ENCODE measurements at places on chromosomes 3 and 15.
A peak's percentile ranks its signal among the peaks of the same experiment; 100 is the strongest.

DNA sequence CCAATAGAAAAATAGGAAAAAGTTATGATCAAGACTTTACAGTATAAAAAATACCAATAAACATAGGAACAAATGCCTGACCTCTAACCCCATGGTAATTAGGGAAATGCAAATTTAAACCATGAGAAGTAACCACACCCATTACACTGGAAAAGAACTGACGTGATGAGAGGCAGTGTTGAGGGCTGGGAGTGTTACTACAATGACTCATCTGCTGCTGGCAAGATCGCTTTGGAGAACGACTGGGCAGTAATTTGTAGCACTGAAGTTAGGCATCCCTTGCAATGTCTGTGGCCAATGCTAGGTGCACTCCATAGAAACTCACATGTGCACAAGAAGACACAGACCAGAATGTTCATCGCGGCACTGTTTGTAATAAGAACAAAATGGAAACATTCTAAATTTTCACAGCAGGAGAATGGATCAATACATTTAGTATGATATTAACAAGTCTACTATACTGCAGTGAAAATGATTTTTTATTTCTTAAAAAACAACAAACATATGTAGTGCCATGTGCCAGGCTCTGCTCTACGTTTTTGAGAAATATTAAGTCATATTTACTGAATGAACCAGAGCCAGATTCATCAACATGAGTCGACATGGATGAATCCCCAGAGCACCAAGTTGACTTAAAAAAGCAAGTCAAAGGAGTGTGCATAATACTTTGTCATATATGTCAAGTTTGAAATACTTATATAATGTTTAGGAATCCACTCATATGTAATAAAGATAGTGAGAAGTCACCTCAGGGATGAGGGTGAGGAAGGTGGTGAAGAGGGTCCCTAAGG lies 37.6 kb upstream of the EPHB3 start:
- no peak for DNase-seq
- peaks cover 3% of the 10 kb centered on the region for H3K4me1 ChIP-seq
- H3K27ac ChIP-seq = no peak overlapping the region
- peaks cover 20% of the 10 kb centered on the region for H3K27me3 ChIP-seq

- no peaks in the 10 kb centered on the region for H3K27me3 ChIP-seq
- DNase-seq = no peak
- H3K27ac ChIP-seq = no peak overlapping the region
- no peaks in the 10 kb centered on the region for H3K36me3 ChIP-seq
Measured at GRCh38 chr15:80710635-80711554, 15.8 kb downstream of the ABHD17C start.

- DNase-seq = no peak
- H3K27ac ChIP-seq = no peak overlapping the region
- H3K27me3 ChIP-seq = no peaks in the 10 kb centered on the region
- H3K4me3 ChIP-seq = no peak overlapping the region
Measured at GRCh38 chr15:93036951-93037819, 51.8 kb downstream of the RGMA start.

- no peaks in the 10 kb centered on the region for H3K4me1 ChIP-seq
- no peak for DNase-seq
- no peak overlapping the region for H3K4me3 ChIP-seq
- H3K27me3 ChIP-seq = no peaks in the 10 kb centered on the region
- H3K27ac ChIP-seq = no peak overlapping the region
Measured at GRCh38 chr15:81897057-81897677, 148.7 kb downstream of the MEX3B start.

DNA sequence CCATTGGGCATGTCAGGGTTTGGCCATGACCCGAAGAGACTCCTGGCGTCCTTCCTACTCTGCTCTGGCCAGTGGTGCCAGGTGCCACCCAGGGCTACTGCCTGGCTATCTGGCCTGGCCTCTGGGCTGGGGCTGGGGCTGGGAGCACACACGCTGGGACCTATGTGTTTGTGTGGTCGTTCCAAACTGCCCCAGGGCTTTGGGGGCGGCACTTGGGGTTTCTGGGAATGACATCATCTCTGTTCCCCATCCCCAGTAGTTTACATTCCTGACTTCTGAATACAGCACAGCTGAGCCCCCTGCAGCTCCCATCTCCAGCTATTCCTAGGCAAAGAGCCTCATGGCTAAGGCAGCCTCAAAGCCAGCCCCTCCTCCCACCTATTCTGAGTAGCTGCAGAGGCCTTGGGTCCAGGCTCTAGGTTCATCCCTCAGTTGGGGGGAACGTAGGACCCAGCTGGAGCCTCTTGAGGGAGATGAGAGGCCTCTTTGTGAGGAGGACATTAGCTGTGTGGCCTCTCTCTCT lies 24.3 kb downstream of the PLEKHO2 start:
- H3K4me1 ChIP-seq = no peaks in the 10 kb centered on the region
- no peak for DNase-seq
- H3K36me3 ChIP-seq = peaks cover 26% of the 10 kb centered on the region
- no peak overlapping the region for H3K4me3 ChIP-seq
- peak overlapping the region; percentile 11 for H3K27ac ChIP-seq

DNA sequence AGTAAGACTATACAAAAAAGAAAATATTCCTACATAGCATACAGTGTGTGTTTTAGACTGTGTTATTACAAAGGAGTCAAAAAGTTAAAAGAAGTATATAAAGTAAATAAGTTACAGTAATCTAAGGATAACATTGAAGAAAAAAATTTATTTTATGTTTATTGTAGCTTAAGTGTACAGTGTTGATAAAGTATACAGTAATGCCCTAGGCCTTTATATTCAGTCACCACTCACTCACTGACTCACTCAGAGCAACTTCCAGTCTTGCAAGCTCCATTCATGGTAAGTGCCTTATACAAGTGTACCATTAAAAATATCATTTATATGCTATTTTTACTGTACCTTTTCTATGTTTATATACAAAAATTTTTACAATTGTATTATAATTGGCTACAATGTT lies 220.1 kb downstream of the BCHE start:
- H3K27me3 ChIP-seq = no peaks in the 10 kb centered on the region
- no peaks in the 10 kb centered on the region for H3K36me3 ChIP-seq
- no peaks in the 10 kb centered on the region for H3K4me1 ChIP-seq

GRCh38 chr15:39579487-39580116 lies 1.3 kb upstream of the THBS1 start:
- no peaks in the 10 kb centered on the region for H3K4me1 ChIP-seq
- no peaks in the 10 kb centered on the region for H3K36me3 ChIP-seq
- peak overlapping the region; percentile 47 for H3K27ac ChIP-seq
- no peaks in the 10 kb centered on the region for H3K27me3 ChIP-seq

GRCh38 chr3:25036633-25037032 lies 391.4 kb upstream of the RARB start:
- no peaks in the 10 kb centered on the region for H3K36me3 ChIP-seq
- H3K27ac ChIP-seq = peak overlapping the region; percentile 36
- peak overlapping the region; percentile 13 for H3K4me3 ChIP-seq
- H3K4me1 ChIP-seq = peaks cover 43% of the 10 kb centered on the region
- no peaks in the 10 kb centered on the region for H3K27me3 ChIP-seq
- no peak for DNase-seq

DNA sequence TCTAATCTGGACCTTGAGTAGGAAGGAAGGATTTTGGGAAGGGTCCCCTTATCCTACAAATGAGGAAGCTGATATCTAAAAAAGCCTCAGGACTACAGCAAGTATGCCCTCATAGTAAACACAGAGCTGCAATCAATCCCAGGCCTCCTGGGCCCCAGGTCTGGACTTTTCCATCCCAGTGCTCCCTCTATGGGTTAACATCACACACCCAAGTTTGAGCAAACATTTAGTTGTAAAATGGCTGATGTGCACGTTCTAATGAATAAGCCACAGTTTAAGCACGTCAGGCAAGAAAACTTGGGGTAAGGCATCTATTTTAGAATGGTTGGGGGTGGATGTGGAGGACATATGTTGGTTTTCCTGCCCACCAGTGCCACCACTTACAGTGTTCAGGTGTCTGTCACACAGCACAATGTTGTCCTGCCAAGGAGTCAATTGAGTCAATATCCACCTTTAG lies 44.3 kb upstream of the UBE2E1 start:
- no peaks in the 10 kb centered on the region for H3K36me3 ChIP-seq
- H3K4me1 ChIP-seq = no peaks in the 10 kb centered on the region
- no peak overlapping the region for H3K4me3 ChIP-seq
- no peaks in the 10 kb centered on the region for H3K27me3 ChIP-seq

- H3K27ac ChIP-seq = no peak overlapping the region
- no peaks in the 10 kb centered on the region for H3K4me1 ChIP-seq
- H3K36me3 ChIP-seq = no peaks in the 10 kb centered on the region
- DNase-seq = no peak
Measured at GRCh38 chr15:81195339-81195864, 1.3 kb upstream of the IL16 start.

DNA sequence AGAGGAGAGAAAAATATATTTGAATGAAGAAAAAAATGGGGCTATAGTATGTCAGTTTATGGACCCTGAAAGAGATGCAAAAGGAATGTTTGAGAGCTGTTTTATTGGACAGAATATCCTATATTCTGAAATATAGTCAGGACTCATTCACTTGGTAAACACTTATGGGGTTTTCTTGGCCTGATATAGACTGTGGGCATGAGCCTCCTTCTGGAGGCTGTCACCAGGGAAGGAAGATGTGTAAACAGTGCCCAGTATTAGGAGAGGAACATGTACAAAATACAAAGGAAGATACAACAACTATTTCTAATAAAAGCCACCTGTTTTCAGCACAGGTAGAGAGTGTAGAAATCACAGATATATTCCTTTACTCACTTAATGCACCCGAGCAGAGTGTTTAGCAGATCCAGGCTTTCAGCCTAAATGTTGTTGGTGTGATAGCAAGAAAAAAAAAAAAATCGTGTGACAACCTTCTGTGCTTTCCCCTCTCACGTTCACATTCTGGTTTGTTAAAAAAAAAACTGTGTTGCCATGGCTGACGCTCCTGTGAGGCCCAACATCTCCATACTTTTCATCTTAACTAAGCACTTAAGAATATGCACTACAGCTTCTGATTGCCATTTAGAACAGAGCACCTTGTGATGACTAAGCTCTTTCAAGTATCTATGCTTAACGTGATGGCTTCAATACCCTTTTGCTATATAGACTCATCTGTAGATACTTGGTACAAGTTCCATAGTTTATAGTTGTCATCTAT lies 134.1 kb downstream of the MBNL1 start:
- no peak for DNase-seq
- H3K27me3 ChIP-seq = no peaks in the 10 kb centered on the region
- no peaks in the 10 kb centered on the region for H3K36me3 ChIP-seq
- H3K4me1 ChIP-seq = peaks cover 93% of the 10 kb centered on the region

- DNase-seq = no peak
- peak overlapping the region; percentile 17 for H3K27ac ChIP-seq
- H3K4me1 ChIP-seq = no peaks in the 10 kb centered on the region
Measured at GRCh38 chr3:150388498-150389418, 19.3 kb upstream of the TSC22D2 start.

- DNase-seq = no peak
- H3K36me3 ChIP-seq = no peaks in the 10 kb centered on the region
- H3K4me3 ChIP-seq = no peak overlapping the region
Measured at GRCh38 chr3:120475722-120476377, 25.1 kb upstream of the FSTL1 start.

DNA sequence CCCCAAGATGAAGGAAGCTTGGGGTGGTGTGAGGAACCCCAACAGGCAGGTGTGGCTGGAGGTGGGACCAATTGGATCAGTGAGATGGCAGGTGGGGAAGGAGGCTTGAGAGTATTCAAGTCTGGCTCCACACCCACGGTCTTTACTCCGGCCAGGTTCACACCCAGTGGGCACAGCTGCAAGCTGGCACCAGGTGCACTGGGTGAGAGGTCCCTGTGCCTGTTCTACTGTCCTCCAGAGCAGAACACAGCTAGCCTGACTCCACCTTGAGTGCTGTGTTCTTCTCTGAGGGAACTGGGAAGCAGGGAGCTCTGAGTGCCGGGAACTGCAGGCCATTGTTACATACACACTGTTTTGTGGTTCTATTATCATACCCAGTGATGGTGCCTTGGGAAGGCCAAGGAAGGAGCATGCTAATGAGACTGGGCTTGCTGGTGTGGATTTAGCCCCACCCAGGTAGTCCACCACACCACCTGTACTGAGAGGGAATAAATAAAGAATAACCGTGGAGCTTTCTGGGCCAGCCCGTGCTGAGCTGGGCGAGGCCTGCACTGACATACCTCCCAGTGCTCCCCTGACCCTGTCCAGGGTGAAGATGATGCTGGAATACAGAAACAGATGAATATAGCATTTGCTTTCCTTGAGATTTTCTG lies 93.4 kb downstream of the ABHD5 start:
- DNase-seq = no peak
- no peak overlapping the region for H3K27ac ChIP-seq
- no peaks in the 10 kb centered on the region for H3K36me3 ChIP-seq
- no peaks in the 10 kb centered on the region for H3K4me1 ChIP-seq

- H3K4me3 ChIP-seq = no peak overlapping the region
- no peaks in the 10 kb centered on the region for H3K36me3 ChIP-seq
- H3K4me1 ChIP-seq = no peaks in the 10 kb centered on the region
- no peaks in the 10 kb centered on the region for H3K27me3 ChIP-seq
Measured at GRCh38 chr3:175007306-175007705, 148.2 kb downstream of the NAALADL2 start.

- peaks cover 15% of the 10 kb centered on the region for H3K4me1 ChIP-seq
- H3K27me3 ChIP-seq = no peaks in the 10 kb centered on the region
- H3K4me3 ChIP-seq = no peak overlapping the region
Measured at GRCh38 chr3:16474216-16474615, 39.3 kb downstream of the RFTN1 start.

DNA sequence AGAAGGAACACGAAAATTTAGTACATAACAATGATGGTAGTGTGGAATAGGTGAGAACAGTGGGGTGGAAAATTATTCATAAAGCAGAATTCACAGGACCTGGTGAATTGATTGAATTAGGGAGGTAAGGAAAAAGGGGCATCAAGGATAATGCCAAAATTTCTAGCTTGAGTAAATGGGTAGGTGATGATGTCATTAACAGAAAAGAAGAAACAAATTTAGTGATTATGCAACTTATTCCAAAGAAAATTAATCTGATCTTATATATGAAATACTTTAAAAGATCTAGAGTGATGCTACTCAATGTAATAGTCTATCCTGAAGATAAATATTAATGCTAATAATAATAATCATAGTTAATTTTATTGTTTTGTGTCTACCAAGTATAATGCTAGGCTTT lies 544.6 kb upstream of the LMCD1 start:
- no peaks in the 10 kb centered on the region for H3K36me3 ChIP-seq
- no peak for DNase-seq
- H3K27me3 ChIP-seq = no peaks in the 10 kb centered on the region
- H3K27ac ChIP-seq = no peak overlapping the region

GRCh38 chr3:197362081-197362480 lies 63.7 kb upstream of the DLG1 start:
- no peaks in the 10 kb centered on the region for H3K36me3 ChIP-seq
- no peak overlapping the region for H3K27ac ChIP-seq
- no peak overlapping the region for H3K4me3 ChIP-seq
- no peak for DNase-seq
- H3K4me1 ChIP-seq = peaks cover 19% of the 10 kb centered on the region
- no peaks in the 10 kb centered on the region for H3K27me3 ChIP-seq

- no peaks in the 10 kb centered on the region for H3K36me3 ChIP-seq
- no peaks in the 10 kb centered on the region for H3K27me3 ChIP-seq
- no peaks in the 10 kb centered on the region for H3K4me1 ChIP-seq
Measured at GRCh38 chr3:30547716-30548115, 58.7 kb upstream of the TGFBR2 start.

GRCh38 chr3:34198309-34198708 lies 399.9 kb downstream of the PDCD6IP start:
- no peak overlapping the region for H3K4me3 ChIP-seq
- peaks cover 4% of the 10 kb centered on the region for H3K4me1 ChIP-seq
- H3K27ac ChIP-seq = no peak overlapping the region
- no peaks in the 10 kb centered on the region for H3K27me3 ChIP-seq

GRCh38 chr3:134666885-134667284 lies 16.1 kb upstream of the KY start:
- H3K27me3 ChIP-seq = no peaks in the 10 kb centered on the region
- no peaks in the 10 kb centered on the region for H3K36me3 ChIP-seq
- DNase-seq = no peak
- peaks cover 6% of the 10 kb centered on the region for H3K4me1 ChIP-seq
- no peak overlapping the region for H3K27ac ChIP-seq
- H3K4me3 ChIP-seq = no peak overlapping the region

Measured in thoracic aorta (tissue), 2 donors.